ENCODE measurements at places on chromosomes 12 and 14.

GRCh38 chr14:66649498-66649897, 141.6 kb downstream of the GPHN start:
- DNase-seq = no peak

DNA sequence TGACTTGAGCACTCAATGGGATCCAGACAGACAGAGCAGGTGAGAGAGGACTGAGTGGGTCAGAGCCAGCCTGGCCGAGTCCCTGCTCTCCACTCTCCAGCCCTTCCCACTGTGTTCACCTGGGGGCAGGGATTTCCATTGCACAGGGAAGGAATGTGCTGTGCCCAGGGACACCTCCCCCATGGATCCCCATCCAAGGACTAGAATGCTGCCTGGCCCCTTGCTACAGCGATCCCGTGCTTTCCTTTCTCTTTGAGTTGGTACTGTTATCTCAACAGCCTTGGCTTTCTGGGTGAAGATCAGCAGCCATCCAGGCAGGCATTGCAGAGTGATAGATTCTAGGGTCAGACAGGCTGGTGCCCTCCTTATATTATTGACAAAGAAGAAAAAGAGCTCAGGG, 60.3 kb upstream of the DLK1 start:
- no peak for DNase-seq

DNA sequence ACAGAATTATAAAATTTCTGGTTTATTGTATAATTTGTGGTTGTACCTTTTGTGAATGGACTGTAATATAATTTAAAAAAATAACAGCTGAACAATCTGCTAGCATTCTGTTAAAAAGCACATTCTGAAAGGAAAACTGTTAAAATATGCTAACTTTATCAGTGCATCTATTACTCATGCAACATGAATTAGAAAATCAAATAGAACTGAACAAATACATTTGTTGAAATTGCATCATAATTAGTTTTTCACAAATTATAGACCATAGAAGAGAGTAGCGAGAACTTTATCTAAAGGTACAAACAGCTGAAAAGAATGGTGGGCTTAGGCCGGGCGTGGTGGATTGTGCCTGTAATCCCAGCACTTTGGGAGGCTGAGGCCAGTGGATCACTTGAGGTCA, 33.0 kb downstream of the PTPN21 start:
- no peak for DNase-seq

DNA sequence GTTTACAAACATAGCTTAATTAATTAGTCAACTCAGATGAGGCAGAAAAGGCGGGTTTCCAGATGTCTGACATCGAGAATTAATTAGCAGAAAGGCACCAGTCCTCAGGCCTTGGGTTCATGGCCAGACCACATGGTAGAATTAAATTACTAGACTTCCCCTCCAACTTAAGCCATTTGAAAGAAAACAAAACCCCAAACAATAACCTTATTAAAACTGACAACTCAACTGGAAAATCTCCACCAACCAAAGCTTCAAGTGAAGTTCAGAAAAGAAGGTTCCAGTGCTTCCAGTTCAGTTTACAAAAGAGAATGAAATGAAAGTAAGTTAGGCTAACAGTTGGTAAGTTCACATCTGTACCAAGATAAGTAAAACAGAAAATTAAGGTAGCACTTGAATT, 349.5 kb downstream of the GRIN2B start:
- no peak for DNase-seq

GRCh38 chr12:93540466-93540865, 32.0 kb upstream of the SOCS2 start:
- DNase-seq = no peak

GRCh38 chr12:12440784-12441428, 84.0 kb downstream of the BORCS5 start:
- no peak for DNase-seq

Measured in left hindlimb (tissue), 1 donor.